ENCODE measurements at places on chromosomes 2 and 18.

DNA sequence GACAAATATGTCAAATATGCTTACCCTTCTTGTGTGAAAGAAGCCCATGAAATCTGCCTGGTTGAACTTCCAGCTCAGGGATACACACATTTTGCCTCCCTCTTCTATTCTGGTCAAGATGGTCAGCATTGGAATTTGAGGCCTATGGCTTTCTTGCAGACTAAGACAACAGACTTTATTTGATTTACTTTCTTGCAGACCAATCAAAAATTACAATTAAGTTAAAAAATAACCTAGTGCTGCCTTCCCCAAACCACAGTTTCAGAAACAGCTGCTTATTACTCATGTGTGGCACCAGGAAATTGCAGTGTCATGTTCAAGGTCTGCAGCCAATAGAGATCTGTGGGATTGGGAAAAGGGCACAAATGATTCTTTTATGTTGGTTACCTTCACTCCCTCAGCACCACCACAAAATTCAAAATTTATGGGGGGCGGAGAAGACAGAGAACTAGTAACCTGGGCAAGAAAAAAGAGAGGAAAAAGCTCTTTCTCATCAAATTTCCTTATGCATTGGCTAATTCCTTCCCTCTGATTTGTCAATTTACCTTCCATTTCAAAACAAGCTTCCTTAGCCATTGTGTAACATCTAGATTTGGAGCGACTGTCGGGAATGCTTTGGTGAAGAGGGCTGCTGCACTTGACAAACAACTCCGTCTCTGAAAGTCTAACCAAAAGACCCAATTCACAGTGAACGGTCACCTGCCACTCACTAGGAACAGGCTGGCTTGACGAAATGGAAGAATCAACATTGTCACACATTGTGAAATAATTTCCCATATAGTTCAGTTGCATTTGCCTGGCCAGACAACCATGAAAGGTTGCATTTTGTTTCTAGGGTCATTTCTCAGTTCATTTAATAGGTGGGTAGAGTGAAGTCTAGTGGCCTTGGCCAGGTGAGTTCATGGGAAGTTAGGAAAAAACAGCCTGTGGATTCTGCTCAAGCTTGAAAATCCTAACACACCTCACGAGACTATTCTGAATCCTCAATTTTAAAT is 100.4 kb upstream of the FZD5 start:
- DNase-seq: no peak

DNA sequence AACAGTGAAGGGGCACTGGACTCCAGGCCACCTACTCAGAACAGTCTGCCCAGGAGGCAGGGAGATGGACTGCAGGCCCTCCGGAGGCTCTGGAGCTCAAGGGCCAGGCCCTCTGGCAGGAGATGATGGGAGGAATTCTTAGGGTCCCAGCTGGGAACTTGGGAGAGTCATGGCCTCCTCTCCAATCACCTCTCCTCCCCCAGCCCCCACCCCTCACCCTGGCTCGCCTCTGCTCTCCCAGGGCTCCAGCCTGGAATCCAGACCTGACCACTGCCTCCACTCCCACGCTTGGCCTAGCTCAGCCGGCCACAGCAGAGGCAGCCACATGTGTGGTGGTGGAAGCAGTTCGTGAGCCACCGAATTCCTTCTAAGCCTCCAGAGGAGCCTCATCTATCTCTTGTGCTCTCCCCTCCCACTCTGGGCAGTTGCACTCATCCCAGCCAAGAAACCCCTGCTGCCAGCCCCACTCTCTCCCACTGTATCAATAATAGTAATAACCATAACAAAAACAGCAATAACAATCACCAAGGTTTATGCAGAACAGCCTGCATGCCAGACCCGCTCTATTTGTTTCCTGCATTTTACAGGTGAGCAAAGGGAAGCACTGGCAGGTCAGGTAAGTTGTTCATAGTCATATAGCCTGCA is 67.4 kb downstream of the TNS1 start:
- DNase-seq: no peak

GRCh38 chr2:120563616-120564015 is 172.1 kb upstream of the GLI2 start:
- no peak for DNase-seq

DNA sequence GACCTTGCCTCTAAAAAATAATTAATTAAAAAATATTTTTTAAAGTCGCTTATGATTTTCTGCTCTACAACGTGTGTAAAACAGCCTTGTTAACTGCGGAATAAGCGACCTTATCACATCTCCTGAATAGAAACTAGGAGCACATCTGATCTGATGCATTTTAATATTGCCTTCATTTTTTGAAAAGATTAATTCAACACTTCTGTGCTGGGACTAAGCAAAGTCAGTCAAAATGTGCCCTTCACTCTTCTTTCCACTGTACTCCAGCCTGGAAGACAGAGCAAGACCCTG is 12.6 kb downstream of the CLEC4F start:
- DNase-seq: no peak

DNA sequence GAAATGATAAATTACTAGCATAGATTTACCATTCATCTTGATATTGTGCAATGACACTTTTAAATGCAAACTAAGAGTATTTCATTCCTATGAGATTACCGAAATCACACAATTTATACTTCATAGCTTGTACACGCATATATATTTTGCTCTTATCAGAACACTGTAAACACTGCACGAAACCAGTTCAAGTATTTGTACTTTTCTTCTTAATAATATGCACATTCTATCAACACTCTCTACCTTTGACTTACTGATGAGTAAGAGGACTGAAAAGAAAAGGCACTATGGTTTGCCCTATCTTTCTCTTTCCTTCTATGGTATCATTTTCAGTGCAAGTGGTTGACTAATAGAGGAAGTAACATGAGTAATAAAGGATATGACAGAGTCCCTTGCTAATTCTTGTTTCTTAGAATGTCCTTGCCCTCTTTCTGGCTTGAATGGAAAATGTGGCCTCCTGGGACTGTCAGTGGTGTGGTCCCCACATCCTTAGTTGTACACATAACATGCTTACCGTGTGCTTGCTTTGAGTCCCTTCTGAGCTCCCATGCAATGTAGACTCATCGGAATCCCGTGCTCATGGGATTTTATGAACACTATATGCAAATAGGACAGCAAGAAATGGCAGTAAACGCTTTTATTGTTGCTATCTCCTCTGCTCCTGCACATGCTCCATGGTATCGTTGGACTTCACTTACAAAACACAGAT is 363.5 kb upstream of the TNP1 start:
- DNase-seq: no peak

DNA sequence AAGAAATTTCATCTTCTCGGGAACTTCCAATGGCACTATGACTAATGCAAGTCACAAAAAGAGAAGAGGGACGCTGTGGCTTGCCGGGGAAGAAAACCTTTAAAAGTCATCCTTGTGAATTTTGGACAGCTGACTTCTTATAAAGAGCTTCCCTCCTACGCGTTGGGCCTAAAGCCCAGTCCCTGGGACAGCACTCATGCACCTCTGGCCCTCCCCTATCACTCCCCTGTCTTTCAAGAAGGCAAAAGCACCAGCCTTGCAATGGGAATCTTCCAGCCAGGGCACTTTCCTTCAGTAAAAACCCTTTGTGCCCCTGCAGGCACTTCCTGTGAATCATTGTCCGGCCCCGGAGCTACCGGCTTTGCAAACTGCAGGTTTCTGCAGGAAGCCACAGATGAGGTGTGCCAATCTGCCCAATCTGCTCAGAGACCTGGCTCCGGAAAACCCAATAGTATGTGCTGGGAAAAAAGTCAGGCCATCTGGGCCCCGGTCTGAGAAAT is 7.1 kb downstream of the MREG start:
- no peak for DNase-seq

DNA sequence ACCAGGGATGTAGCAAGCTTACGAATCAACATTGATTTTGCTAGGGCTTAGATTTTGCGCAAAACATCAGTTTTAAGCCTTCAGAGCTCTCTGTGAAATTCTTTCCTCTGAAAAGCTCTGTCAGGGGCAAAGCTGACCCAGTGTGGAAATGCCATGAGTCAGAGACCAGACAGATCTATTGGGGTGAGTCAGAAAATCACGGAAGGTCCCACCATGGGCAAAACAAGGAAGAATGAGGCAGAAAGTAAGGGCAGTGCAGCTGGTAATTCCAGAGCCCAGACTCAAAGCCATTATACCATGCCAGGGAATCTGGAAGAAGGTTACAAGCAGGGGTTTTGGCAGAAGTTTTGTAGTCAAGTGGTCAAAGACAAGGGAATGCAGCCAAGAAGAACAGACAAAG is 256.6 kb upstream of the CTAGE1 start:
- DNase-seq: no peak

DNA sequence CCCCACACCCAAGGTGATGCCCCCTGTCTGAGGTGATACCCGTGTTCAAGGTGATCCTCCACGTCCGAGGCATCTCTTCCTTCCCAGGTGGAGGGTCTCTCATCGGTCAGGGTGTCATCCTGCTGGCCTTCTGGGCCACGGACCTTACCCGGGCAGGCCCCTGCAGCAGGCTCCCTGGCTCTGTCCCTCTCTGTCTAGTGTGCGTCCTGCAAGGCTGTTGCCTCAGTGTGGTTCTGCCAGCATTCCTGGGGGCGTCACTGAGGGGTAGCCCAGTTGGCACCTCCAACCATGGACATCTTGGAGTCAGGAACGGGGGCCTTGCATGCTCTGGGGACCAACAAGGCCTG is 5.6 kb upstream of the PER2 start:
- no peak for DNase-seq

DNA sequence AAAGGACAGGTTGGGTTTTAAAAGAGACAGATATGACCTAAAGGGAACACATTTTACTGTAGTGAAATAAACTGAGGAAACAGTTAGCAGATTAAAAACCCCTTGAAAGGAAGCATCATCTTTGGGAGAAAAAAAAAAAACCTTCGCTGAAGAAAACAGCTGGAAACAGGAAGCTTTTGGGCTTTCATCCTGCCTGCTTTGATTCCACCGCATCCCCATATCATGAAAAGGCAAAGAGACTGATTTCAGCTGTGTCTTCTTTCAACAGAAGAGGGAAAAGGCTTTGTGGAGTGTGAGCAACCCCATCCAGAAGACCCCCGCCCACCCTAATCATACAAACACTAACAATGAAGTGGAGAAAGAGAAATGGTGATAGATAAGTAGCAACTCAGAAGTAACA is 86.4 kb downstream of the TCF4 start:
- DNase-seq: no peak

DNA sequence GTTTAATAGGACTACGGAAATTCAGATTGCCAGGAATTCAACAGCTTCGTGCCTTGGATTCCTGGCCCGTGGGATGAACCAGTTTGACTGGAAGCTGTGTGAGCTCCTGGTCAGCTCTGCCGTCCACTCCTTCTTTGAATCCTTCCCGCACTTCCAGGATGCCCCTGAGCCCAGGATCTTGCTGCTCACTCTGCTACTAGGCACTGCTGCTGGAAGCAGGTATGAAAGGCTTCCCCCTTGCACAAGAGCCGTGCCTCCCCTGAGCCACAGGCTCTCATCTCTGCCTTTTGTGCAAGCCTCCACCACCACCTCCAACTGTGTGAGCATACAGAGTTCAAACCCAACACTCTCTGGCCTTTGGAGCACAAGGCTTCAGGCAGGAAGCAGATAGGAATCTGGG is 34.9 kb downstream of the EN1 start:
- no peak for DNase-seq

- no peak for DNase-seq
Observed at GRCh38 chr2:153462338-153462859, 16.2 kb downstream of the RPRM start.

Data from neural crest cell (in vitro differentiated cells).